Stimulated activated CD4-positive, alpha-beta T cell treated with anti-CD3 and anti-CD28 coated beads, Interleukin-2, amount 100 ng/mL, for 24 hours (primary cell): ENCODE measurements at places on chromosomes 6 and 20.

DNA sequence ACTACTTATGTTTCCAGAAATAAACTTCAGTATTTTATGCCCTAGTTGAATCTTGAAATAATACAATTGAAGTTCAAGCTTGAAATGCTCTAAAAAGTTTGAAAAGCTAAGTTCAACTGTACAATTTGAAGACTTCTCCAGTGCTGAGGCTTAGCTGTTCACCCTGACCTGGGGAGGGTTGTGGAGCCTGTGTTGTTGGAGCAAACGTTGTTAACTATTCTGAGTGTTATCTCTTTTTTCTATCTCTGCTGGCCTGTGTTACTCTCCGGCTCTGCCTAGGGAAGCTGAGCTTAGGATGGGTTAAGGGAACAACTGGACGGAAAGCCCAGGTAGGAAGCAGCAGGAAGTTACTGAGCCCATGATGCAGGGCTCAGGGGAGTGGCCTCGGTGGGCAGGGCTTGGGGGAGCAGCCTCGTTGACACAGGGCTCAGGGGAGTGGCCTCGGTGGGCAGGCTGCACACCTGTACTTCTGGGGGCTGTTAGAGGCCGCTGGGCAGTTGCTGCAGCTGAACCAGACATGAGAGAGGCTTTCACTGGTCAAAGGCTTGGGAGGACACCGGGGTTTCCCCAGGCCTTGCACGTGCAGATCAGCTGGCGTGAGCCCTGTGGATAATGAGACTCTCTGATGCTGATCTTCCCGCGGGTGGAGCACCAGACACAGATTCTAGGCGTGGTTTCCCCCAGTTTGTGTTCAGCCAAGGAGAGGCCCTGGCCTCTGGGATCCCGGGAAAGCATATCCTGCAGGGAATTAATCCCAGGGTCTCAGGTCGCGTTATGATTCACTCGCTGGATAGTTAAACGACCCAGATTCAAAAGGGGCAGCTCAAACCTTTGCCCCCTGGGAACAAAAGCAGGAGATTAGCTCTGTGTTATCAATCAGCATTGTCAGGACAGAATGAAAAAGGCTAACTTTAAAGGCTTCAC, 58.9 kb downstream of the ERMARD start:
- DNase-seq = no peak

- no peak for DNase-seq
Measured at GRCh38 chr20:60512443-60512842, 554.2 kb downstream of the CDH26 start.

DNA sequence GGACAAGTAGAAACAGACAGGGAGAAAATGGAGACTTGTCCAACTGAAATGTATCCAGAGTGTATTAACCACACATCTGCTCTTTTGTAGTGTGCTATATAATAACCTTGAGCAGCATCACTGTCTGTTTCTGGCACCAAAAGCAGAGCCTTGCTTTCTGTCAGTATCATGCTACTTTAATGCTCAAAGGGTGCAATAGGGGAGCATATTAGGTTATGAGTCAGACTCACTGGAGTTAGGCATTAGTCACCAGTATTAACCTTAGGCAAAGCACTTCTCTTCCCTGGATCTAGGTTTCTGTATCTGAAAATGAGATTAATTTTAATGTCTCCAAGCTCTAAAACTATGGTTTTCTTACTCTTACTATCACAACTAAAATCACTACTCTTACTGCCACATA, 280.1 kb downstream of the TFAP2B start:
- no peak for DNase-seq

DNA sequence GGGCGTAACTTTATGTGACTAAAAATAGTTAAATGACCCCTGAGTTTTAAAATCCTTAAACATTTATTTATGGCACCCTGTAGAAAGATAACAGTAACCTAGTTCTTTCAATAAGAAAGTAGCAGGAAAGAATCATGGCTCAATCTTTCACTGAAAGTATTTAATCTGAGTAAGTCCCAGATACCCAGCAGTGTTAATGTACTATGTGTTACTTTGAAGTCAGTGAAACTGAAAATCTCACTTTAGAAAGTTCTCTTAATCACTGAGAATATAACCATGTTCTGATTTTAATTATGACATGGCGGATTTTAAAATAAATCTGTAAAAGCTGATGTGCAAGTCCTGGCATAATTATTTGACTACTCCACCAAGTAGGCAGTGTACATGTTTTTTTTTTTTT, 8.1 kb upstream of the HEY2 start:
- DNase-seq = no peak

GRCh38 chr6:53825532-53826321, 30.9 kb downstream of the LRRC1 start:
- no peak for DNase-seq

GRCh38 chr20:63847237-63848002, 13.9 kb upstream of the ABHD16B start:
- no peak for DNase-seq

- no peak for DNase-seq
Measured at GRCh38 chr6:10603219-10603618, 82.1 kb downstream of the GCNT2 start.

GRCh38 chr6:53568776-53569616, 24.1 kb upstream of the GCLC start:
- no peak for DNase-seq

DNA sequence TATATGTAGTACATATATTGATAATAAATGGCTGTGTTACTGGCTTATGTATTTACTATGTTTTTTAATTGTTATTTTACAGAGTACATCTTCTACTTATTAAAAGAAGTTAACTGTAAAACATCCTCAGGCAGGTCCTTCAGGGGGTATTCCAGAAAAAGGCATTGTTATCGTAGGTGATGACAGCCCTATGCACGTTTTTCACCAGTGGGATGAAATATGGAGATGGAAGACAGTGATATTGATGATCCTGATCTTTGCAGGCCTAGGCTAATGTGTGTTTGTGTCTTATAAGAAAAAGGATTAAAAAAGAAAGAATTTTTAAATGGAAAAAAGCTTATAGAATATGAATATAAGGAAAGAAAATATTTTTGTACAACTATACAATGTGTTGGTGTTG, 7.5 kb downstream of the CD2AP start:
- DNase-seq = no peak

GRCh38 chr20:34431168-34431567, 68.1 kb downstream of the ITCH start:
- DNase-seq = no peak

DNA sequence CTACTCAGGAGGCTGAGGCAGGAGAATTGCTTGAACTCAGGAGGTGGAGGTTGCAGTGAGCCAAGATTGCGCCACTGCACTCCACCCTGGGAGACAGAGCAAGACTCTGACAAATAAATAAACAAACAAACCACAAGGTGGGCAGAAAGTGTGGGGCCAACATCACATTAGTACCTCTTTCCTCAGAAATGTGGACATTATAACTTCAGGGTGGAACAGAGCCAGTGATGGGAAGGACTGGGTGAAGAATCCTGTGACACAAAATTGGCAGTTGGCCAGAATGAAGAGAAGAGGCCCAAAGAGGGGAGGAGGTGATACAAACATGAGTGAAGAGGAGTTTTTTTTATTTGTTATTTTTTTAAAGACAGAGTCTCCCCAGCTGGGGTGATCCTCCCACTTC, 50.6 kb downstream of the NUP153 start:
- DNase-seq = no peak

DNA sequence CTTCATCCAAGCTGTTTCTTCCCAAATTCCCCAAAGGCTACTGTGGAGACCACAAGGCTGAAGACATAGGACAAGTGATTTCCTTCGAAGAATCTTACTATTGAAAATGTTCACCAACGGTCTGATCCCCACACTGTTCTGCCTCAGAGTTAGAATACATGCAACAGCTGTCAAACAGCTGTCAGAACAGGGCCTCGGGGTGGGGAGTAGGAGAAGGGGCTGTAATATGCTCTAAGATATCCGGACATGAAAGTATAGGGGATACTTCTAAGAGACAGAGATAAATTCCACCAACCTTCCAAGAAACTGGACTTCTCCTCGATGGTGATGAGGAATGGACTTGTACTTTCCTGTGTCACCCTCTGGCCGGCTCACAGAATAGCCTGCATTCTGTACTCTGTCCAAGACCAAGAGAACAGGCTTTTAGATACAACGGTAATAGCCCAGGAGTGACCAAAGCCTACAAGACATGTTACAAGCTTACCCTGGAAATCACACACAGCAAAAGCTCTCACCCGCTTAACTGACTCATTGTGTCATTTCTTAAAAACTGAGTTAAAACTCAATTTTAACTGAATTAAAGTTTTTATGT, 69.2 kb upstream of the PTGIS start:
- no peak for DNase-seq

- no peak for DNase-seq
Measured at GRCh38 chr20:32920066-32920465, 61.3 kb downstream of the EFCAB8 start.

DNA sequence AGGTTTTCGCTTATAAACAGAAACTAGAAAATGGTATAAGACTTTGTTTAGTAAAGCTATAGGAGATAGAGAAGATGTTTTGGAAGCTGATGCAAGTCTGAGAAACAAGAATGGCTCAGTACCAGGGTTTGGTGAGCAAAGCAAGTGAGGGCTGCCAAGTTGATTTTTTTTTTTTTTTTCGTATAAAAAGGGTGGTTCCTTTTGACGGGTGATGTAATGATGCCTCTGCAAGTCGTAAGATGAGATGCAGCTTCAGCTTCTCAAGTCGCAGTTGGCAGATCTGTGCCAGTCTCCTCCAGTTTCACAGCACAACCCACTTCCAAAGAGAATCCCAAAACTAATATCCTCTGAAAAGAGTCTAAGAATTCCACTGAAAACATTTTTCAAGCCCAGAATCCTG, 252.8 kb upstream of the CDH4 start:
- DNase-seq = no peak

GRCh38 chr6:10556992-10557391, 35.8 kb downstream of the GCNT2 start:
- no peak for DNase-seq

- no peak for DNase-seq
Measured at GRCh38 chr20:44460795-44461141, 14.9 kb upstream of the TTPAL start.

DNA sequence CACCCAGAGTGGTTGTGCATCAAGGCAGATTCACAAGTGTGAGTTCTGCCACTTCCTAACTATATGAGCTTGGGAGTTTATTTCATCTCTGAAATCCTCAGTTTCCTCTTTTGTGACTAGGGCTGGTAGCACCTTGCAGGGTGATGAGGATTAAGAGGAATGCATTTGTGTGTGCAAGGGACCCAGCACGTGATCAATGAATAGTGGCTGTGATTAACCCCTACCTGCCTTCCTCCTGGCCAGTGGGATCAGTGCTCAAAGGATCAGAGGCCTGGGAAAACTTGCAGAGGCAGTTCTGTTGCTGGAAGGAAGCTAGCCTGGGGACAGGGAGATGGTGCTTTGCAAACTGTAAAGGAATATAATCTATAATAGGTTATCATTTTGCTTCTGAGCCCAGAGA, 7.3 kb downstream of the SDC4 start:
- DNase-seq = no peak

DNA sequence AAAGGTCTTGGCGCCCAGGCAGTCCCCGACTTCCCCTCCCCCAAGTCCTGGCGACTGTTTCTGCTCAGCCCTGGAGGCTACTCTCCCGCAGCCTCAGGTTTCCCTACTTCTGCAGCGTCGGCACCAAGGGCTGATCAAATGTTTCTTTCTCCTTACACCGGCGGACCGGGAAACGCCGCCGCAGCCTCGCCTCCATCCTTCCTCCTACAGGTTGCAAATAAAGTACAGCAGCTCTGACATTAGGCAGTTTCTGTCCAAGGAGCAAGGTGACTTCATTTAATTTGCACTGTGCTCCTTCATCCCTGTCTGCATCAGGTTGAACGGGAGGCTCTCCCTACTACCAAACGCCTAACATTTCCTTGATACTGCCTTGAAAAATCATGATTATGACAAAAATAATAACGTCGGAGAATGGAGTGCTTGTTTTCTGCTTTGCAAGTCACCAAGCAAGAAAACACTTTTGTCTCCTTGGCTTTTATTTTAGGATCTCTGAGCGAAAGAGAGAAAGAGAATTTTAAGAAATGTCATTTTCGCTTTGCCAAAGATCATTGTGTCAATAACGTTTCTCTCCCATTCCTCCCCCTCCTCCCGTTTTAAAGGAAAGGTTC, 1.0 kb downstream of the CLIC5 start:
- DNase-seq = peak; percentile 37

- DNase-seq = no peak
Measured at GRCh38 chr6:170030821-170031471, 259.9 kb downstream of the DLL1 start.

GRCh38 chr6:127912914-127913313, 12.1 kb upstream of the THEMIS start:
- DNase-seq = no peak

DNA sequence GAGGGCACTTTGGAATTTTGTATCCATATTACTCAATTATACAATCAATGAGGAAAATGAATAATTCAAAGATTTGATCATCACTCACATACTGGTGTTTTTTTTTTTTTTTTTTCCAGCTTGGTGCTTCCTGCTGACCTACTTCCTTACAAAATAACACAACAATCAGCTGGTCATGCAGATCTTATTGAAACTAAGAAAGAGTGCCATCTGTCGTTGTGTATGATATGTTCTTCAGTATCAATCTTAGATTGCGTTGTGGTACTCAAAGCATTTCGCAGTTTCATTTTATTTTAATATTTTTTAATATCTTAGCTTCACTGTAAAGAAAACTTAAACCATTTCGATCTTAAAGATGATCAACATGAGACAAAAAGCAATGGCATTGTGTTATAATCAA, 155.6 kb downstream of the OGFRL1 start:
- DNase-seq = no peak

- no peak for DNase-seq
Measured at GRCh38 chr20:41222296-41222695, 85.0 kb downstream of the PLCG1 start.

GRCh38 chr6:24581084-24581669, 64.8 kb downstream of the KIAA0319 start:
- peak; percentile 85 for DNase-seq

DNA sequence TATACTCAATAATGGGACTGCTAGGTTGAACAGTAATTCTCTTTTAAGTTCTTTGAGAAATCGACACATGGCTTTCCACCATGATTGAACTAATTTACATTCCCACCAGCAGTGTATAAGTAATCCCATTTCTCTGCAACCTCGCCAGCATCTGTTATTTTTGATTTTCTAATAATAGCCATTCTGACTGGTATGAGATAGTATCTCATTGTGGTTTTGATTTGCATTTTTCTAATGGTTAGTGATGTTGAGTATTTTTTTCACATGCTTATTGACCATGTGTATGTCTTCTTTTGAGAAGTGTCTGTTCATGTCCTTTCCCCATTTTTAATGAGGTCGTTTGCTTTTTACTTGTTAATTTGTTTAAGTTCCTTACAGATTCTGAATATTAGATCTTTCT, 66.5 kb downstream of the STK4 start:
- DNase-seq = no peak

DNA sequence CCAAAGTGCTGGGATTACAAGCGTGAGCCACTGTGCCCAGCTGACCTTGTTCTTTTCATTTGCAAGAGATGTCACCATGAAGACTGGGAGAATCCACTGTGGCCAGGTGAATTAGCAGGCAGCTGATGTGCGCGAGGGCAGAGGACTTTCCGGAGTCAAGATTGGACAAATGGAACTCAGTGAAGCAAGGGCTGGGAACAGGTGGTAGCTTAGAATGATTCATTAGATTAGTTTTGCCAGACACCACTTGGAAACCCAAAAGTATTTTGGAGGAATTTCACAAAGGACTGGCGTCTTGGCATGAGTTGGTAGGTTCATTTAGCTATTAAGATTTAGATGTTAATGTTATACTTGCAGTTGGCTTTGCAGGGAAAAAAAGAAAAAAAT, 4.7 kb upstream of the AKAP7 start:
- no peak for DNase-seq

GRCh38 chr20:15866916-15867730, 706.1 kb downstream of the KIF16B start:
- no peak for DNase-seq
